T-helper 2 cell treated with Interferon-gamma antibody and Interleukin-4, amounts not matched to agents 5 μg/mL and 100 μg/mL, for 36 hours (primary cell): ENCODE measurements at places on chromosomes 1 and 21.

GRCh38 chr1:170301596-170301995, 155.8 kb downstream of the NTMT2 start:
- no peak for DNase-seq

GRCh38 chr1:75613916-75614315, 3.0 kb upstream of the SLC44A5 start:
- DNase-seq, result no peak

- no peak for DNase-seq
Observed at GRCh38 chr1:201539561-201540431, 869 bp downstream of the NAV1 start.

DNA sequence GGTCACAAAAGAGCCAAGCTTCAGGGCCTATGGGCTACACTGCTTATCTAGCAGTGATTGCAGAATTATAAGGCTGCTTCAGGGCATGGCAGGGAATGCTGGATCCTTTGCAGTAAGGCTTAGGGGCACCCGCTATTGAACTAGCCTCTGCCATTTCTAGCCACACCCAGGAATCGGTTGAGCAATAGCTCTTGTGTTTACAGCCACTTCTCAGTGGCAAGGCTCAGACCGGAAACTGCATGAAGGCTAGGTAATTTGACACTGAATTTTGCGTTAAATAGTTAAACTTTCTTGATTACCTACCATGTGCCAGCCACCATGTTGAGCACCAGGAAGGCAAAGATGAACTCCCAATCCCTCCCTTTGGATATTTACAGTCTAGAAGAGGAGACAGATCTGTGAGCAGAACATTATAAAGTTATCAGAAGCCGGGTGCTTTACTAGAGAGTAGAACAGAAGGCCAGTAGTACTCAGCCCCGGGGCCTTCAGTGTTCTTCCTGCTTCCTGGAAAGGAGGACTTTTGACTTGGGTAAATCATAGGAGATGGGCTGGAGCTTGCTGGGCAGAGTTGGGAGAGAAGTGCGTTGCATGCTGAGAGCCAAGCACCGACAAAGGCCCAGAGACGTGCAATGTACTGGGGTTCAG, 98.6 kb upstream of the LPGAT1 start:
- DNase-seq, result no peak

GRCh38 chr1:156823210-156823790, 6.7 kb upstream of the SH2D2A start:
- DNase-seq, result no peak

GRCh38 chr21:42058631-42059111, 12.4 kb upstream of the UMODL1 start:
- DNase-seq, result no peak

DNA sequence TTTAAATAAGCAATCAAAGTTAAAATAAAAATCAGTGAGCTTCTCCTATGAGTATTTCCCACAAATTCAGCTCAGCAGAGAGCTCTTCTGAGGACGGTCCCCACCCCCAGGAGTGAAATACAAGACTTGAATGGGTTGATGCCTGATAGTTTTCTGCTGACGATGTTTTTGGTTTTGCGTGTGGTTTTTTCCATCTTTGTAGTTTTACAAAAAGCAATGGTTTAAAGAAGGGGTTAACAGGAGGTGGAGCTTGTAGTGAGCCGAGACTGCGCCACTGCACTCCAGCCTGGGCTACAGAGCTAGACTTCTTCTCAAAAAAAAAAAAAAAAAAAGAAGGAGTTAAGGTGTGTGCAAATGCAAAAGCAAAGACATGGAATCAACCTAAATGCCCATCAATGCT, 171.7 kb upstream of the COA6 start:
- DNase-seq, result no peak

DNA sequence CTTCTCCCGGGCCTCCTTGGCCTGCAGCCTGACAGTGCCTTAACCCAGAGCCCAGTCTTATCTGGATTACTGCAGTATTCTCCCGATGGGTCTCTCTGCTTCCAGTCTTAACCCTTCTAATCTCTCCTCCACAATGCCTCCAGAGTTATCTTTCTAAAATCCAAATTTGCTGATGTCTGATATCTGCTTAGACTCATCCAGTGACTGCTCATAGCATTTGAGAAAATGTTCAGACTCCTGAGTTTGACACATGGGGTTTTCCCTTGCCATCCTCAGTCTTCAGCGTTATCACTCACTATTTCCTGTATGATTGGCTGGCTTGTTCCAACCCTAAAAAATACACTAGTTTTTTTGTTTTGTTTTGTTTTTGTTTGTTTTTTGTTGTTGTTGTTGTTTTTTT, 102.0 kb downstream of the FMN2 start:
- DNase-seq, result no peak

DNA sequence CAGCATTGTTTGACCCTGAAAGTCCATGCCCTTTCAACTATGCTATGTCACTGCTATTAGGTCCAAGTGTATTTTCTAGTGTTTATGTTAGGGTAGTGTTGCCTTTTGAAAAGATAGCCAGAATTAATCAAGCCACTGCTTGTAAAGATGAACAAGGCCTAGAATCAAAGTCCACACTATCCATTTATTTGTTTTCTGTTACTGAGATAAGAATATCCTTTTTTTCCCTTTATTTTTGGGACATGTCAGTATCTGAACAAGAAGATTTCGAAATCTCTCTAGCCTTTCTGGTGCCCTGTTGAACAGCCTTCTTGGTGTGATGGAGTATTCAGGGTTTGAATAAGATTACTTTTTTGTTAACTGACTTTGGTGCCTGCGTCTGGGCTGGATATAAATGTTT, 16.7 kb downstream of the UBAP2L start:
- no peak for DNase-seq

GRCh38 chr21:14879458-14879857, 185.3 kb downstream of the NRIP1 start:
- no peak for DNase-seq

DNA sequence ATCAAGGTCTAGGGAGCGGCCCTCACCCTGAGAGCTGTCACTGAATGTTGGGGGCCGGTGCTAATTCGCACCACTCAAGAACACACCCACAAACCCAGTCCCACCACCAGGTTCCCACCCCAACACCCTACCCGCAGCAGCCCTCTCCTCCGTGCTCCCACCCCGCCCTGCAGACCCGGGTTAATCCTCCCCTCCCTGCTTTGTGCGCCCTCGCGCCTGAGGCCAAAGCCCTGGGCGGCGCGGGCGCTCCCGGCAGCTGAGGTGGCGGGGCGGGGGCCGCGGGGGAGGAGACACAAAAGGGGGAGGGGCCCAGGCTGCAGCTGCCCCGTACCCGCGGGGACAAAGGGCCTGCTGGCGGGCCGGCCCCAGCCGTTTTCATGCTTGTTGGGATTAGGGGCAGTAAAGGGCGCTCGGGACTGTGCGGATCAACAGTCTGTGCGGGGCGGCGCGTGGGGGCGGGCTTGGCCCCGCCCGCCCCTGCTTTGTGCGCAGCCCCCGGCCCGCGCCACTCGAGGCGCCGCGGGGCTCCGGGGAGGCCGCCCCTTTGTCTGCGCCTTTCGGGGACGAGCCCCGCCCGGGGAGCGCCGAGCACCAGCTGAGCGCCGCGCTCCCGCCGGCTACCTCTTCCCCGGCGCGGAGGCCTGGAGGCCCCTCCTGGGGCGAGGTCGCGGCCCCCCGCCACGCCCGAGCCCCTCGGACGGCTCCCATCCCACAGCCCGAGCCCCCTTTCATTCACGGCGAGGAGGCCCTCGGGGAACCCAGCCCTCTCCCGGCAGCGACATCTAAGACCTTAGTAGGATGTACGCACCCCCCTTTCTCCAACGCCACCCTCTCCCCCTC, 10.9 kb downstream of the C1orf216 start:
- DNase-seq, result no peak

- DNase-seq, result no peak
Observed at GRCh38 chr1:70778934-70779333, 268.7 kb downstream of the PTGER3 start.

GRCh38 chr1:160098852-160099561, 588 bp upstream of the IGSF8 start:
- DNase-seq, result peak; percentile 92

DNA sequence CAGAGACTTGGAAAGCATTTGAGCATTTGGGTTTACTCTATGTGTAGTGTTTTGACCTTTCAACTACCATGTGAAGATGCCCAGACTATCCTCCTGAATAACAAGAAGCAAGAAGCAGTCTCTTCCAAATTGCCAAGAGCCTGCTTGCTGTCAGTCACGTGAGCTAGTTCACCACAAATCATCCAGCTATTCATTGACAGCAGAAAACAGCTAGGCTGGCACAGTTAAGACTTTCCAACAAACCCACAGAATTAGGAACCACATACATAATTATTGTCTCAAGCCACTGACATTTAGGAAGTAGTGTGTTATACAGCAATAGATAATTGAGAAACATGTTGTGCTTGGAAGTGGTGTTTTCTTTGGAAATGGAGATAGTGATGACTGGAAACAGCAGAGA, 1652.0 kb downstream of the NCAM2 start:
- no peak for DNase-seq

DNA sequence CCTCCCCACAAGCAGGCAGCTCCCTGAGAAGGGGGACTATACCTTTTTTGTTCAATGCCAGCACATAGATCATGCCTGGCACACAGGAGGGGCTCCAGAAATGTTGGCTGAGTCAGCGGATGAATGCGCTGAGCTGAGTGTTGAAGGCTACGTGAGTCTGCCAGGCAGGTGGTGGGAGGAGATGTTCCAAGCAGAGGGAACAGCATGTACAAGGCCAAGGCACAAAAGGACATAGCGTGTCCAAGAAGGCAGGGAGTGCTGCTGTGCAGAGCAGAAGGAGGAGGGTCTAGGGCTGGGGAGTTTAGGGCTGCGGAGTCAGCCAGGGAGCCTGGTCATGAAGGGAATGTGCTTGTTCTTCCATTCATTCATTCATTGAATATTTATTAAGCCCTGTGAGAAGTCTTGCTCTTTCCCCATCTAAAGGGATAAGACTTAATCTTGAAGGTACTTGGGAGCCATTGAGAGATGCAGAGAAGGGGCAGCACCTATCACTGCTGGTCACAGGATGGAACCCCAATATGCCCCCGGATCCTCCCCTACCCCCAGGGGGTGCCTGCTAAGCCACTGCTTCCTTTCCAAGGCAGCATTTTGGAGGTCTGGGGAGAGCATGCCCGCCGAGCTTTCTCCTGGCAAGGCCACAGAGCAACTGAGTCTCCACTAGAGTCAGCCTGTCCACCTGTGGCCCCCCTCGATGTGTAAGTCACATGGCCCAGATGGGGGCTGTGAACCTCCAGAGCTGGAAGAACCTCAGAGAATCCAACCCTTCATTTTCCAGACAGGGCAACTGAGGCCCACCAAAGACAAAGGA, 31.2 kb upstream of the LAPTM5 start:
- no peak for DNase-seq

- no peak for DNase-seq
Observed at GRCh38 chr21:33608559-33608958, 20.1 kb upstream of the DONSON start.

GRCh38 chr1:45673956-45674355, 12.4 kb downstream of the GPBP1L1 start:
- DNase-seq, result no peak

- no peak for DNase-seq
Observed at GRCh38 chr1:247387565-247387964, 28.4 kb upstream of the NLRP3 start.

- DNase-seq, result no peak
Observed at GRCh38 chr1:202888221-202888530, 773 bp downstream of the RABIF start.

GRCh38 chr1:6309564-6309963, 48.7 kb upstream of the GPR153 start:
- no peak for DNase-seq

- DNase-seq, result no peak
Observed at GRCh38 chr21:19392390-19392789, 988.8 kb upstream of the TMPRSS15 start.

DNA sequence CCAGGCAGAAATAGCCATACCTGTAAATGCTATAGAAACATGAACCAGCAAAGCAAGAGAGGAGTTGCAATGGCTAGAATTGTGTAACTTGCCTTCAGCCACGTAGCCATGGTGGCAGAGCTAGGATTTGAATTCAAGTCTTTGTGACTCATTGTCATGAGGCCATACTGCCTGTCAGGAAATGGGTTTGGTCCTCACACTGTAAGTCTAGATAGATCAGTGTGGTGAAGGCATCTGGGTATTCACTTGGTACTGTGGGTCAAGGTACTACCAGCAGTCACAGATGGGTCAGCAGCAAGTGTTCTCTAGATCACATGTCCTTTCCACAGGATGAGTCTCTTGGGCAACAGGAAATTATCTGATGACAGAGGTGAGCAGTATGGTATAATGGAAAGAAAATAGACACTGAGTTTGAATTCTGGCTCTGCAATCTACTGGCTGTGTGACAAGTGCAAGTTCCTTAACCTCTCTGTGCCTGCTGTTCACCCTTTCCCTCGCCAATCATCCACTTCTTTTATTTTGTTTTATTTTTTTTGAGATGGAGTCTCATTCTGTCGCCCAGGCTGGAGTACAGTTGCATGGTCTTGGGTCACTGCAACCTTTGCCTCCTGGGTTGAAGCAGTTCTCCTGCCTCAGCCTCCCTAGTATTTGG, 36.9 kb downstream of the FGGY start:
- no peak for DNase-seq

DNA sequence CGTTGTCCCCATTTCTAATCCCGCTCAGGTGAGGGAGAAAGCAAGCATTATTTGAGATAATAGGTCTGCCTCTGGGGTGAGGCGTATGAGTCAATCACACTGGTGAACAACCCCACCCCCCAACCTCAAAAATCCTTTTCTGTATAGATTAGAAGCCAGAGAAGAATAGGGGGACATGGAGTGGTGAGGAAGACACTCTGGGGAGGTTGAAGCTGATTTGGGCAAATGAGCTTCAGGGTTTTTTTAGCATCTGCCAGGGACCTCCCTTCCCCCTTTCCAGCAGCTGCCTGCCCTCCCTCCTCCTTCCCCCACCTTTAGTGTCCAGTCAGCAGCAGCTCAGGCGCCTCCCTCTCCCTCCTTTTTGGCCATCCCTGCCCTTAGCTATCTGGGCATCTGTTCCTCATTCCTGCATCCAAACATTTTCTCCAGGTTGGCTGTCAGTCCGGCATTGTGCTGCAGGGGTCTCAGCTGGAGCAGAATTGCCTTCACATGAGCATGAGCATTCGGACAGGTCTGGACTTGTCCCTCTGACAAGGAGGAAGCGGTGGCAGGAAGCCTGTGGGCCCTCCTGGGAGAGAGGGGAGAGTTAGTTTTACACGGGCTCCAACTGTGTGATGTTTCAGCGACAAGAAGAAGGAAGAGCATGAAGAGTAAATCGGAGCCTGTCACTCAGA, 30.8 kb upstream of the PTGFRN start:
- no peak for DNase-seq

- no peak for DNase-seq
Observed at GRCh38 chr1:60889709-60890108, 192.7 kb upstream of the NFIA start.

DNA sequence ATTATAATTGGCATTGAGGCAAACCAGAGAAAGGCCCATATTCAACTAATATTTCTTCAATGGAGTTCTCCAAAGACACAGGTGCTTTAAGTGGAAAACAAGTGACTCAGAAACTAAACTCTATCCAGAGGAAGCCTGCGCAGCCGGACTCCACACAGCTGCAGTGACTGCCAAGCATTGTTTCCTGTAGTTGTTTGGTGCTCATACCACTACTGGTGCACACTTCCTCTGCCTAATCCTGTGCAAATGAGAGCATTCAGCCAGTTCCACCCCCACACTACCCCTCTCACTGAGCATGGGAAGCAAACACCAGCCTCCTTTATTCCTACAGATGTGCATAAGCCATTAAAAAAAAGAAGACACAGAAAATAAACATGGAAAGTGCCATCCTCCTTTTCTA, 102.9 kb downstream of the VAV3 start:
- no peak for DNase-seq

- DNase-seq, result no peak
Observed at GRCh38 chr1:100115524-100115923, 17.2 kb downstream of the SASS6 start.

GRCh38 chr1:171999756-172000155, 158.5 kb downstream of the DNM3 start:
- DNase-seq, result no peak

GRCh38 chr1:150080784-150081183, 13.2 kb downstream of the VPS45 start:
- no peak for DNase-seq
